ENCODE measurements at places on chromosomes 16 and 17.

DNA sequence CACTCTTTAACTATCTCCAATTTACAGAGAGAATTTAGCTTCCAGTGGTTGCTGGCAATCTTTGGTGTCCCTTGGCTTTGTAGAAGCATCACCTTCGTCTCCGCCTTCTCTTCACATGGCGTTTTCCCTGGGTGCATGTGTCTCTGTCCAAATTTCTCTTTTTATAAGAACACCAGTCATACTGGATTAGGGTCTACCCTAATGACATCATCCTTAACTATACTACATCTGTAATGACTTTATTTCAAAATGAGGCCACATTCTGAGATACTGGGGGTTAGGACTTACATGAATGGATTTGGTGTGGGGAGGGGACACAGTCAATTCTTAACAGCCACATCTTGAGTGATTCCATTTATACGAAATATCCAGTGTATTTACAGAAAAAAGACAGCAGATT lies 22.2 kb downstream of the CACNG4 start:
- no peak for DNase-seq

- DNase-seq: no peak
Measured at GRCh38 chr16:84585886-84586285, 32.0 kb downstream of the COTL1 start.

DNA sequence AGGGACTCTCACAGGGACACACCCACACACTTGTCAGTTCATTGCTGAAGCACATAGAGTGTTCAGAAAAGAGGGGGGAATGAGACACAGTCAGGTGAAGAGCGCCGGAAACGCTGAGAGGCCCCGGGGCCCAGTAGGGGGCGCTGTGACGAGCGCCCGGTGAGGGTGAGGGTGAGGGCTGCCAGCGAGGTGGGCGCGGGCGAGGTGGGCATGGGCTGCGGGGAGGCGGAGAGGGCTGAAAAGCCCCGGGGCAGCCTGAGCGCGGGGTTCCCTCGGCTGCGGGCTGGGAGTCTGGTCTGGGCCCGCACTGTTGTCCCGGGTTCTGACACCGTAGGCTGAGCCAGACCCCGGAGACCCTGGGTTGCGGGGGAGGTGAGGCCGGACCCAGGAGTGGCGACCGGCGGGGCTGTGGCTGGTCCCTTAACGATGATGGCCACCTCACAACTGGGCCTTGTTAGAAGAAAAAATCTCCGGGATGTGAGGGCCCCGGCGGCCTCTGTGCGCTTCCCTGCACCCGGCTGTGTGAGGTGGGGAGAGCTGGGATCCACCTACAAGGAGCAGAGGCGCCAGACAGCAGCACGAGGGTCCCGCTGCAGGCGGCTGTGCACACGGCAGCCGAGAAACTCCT lies 91.4 kb downstream of the C16orf78 start:
- DNase-seq: no peak

DNA sequence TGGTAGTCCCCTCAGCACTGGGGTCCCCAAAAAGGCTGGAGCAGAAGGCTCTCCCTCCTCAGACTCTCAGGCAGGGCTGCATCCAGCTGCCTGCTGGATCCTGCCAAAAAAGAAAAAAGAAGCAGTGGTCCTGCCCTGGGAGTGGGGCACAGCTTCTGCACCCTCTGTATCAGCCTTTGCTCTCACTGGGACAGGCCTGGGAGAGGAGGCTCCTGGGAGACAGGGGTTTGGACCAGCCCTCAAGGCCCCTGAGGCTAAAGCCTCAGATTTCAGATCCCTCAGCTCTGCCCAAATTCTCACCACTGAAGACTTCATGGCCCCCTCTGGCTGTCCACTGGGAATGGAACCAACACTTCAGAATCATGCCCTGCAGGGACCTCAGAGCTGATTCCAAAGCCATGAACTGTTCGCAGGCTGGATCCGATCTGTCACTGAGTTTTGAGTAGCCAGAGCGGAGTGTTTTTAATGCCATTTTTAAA lies 96.9 kb downstream of the C16orf78 start:
- DNase-seq: no peak

- DNase-seq: no peak
Measured at GRCh38 chr17:82065193-82065637, 389 bp downstream of the DUS1L start.

GRCh38 chr16:28162326-28162877 lies 49.4 kb downstream of the XPO6 start:
- DNase-seq: no peak

- DNase-seq: no peak
Measured at GRCh38 chr17:66379996-66380395, 77.6 kb downstream of the PRKCA start.

DNA sequence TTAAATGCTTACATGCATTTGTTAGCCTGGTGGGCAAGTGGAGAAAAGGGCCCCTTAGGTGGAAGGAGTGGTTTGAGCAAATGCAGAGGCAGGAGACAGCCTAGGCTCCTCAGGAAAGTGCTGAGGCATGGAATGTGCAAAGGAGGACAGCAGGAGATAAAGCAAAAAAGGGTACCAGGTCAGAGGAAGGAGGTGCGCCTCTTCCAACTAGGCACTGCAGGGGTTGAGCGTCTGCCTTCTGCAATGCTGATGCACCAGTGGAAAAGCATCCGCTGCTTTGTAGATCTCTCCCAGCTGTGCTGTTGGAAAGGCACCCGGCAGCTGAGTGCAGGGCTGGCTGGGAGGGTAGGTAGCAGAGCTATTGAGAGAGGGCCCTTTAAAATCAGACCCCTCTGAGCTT lies 287.0 kb upstream of the XYLT1 start:
- no peak for DNase-seq

DNA sequence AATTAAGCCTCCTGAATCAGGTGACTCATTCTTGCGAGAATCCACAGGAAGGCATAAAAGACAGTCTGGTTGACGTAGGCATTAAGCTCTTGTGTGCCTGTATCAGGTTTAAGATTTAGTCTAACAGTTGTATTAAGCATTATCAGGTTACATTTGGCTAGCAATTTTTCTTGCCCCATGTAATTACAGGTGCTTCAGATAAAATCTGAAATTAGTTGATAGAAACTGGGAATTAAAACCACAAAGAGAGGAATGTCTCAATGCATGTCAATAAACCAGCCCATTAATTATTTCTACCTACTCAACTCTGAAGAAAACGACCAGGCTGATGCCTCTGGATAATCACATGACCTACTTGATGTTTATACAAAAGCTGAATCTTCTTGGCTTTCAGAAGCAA lies 217.2 kb downstream of the CA10 start:
- no peak for DNase-seq

- no peak for DNase-seq
Measured at GRCh38 chr17:70375406-70375805, 206.1 kb downstream of the KCNJ2 start.

DNA sequence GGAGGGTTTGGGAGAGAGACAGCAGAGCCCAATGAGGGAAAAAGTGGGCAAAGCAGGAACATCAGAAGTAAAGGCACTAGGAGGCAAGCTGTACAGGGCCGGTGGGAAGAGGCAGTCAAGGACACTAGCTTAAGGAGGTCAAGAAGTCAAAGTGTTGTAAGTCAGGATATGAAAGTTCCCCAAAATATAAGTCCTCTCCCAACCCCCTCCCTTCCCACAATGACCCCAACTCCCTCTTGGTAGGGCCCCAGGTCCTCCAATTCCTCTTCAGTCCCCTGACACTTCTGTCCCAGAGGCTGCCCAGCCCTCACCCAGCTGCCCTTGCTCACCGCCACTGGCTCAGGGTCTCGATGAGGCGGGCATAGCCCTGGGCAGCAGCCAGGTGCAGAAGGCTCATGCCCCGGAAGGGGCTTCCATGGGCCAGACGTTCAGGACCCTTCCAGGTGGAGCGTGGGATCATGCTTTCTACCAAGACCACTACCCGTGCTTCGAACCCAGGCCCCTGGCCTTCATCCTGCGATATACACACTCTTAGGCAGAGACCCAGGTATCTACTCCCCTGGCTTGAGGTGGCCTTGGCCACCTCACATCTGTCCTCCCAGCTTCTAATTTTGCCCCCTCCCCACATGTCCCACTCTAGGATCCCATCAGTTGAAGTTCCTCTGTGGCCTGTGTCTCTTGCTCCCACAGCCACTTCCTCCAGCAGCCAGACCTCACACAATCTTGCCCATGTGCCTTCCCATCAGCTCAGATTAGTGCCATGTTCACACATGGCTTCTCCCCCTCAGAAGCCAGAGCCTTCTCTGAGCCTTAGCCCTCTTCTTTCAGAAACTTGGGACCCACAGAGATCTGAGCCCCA lies 5.9 kb upstream of the SPAG7 start:
- DNase-seq: no peak

DNA sequence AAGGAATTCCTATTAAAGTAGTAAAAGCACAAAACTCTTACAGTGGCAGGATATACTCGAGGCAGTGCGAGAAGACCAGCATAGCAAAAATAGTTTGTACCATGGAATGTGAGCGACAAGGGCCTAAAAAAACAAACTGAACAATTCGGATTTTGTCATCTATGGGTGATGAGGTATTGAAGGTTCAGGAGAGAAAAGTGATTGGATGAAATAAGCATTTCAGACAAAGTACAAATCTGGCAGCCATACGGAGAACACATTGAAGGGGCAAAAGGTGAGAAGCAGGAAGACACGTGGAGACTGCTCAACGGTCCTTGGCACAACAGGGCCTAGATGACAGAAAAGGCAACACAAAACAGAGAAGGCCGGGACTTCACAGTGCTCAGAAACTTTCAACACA lies 22.5 kb downstream of the MYH10 start:
- no peak for DNase-seq

DNA sequence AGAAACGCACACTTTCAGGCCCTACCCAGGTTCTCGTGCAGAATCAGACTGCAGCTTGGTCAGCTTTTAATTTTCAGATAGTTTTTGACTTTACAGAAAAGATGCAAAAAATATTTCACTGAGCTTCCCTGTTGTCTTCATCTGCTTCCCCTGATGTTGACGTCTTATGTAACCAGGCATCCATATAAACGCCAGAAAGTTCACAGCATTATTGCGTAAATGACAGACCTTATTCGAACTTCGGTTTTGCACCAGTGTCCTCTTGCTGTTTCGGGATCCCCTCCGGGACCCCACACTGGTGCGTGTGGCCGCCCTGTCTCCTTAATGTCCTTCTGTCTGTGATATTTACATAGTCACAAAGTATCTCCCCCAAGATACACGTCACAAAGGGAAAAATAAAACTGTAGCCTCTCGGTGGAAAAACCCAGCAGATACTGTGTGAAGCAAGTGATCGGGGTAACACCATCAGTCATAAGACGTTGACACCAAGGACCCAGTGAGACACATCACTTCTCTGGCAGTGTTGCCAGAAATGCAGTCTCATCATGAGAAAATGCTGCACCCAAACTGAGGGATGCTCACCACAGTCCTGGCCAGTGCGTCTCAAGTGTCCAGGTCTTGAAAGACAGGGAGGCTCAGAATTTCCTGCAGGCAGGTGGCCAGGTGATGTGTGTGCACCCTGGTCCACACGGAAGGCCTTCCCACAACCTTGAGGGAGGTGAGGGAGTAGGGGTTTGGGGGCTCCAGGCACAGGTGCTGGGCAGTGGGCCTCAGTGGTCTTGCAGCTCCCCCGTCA lies 4.3 kb downstream of the BANP start:
- no peak for DNase-seq

DNA sequence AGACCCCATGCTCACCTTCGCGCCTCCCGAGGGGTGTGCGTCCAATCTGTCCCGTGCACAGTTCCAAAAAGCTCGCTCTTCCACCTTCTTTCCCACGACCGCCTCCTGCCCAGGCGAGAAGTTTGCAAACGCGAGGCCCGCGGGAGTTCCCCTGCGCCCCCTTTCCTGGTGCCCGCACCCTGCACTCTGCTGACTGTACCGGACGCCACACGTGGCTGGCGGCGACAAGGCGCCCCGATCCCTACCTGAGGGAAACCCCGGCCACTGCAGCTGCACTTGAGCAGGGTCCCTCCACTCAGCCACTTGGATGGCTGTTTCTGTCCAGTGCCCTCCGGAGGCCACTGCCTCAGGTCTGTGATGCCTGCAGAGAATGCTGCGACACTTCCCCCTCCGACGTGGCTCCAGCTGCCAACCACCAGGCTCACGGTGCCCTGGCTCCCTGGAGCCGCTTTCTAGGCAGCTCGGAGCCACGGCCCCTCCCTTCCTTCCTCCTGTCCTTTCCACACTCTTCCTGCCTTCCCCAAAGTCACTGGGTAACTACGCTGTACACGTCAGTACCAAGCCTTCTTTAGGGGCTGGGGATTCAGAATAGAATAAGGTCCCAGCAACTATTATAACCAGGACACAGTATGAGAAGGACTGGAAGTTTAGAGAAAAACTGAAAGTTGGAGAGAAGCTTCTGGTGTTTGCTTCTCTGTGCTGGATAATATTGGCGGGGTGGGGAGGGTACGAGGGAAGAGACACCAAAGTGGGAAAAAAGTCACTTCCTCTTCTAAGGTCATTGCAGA lies at the start of gene MLKL:
TSS of gene MLKL (minus strand) at position 425 of the 788 bp plus-strand sequence. CDS start 5,105 bp downstream, outside the sequence.
- DNase-seq: peak; percentile 53

DNA sequence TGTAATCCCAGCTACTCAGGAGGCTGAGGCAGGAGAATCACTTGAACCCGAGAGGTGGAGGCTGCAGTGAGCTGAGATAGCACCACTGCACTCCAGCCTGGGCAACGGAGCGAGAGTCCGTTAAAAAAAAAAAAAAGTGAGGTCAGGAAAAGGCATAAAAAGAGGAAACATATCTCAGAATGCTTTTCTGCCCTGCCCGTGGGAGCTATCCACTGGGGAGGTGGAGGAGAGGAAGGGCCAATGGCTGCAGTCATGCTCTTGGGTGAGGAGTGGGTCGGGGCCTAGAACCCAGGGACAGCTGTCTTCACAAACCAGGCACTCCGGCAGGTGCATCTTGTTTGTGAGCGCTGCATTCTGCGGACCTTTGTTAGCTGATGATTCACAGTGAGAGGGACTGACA lies 60.0 kb upstream of the CDC42EP4 start:
- DNase-seq: no peak

GRCh38 chr16:71746442-71747046 lies 22.0 kb upstream of the PHLPP2 start:
- no peak for DNase-seq

DNA sequence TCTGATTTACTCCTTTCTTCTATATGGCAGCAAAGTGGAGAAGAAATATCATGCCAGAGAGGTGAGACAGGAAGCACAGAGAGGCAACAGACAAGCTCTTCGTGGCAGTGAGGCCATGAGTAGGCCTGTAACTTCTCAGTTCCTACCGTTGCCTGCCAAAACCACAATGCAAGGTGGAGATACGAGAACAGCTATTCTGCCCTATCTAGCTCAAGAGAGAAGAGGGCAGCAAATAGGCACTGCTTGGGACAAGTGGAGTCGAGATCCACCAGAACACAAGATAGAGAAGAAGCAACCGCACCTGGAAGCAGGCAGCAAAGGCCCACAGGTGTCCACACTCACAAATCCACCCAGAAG lies 24.8 kb downstream of the RANBP10 start:
- DNase-seq: no peak

- DNase-seq: no peak
Measured at GRCh38 chr16:68644715-68645493, at the start of gene CDH3. CDH3 (plus strand) TSS chr16:68645310; CDS start chr16:68645380, 70 bp downstream.

GRCh38 chr16:1615761-1616160 lies 3.6 kb downstream of the CRAMP1 start:
- DNase-seq: no peak
